NCI-H1105 (cell line): ENCODE measurements at places on chromosomes 4 and X.
A peak's percentile ranks its signal among the peaks of the same experiment; 100 is the strongest.

DNA sequence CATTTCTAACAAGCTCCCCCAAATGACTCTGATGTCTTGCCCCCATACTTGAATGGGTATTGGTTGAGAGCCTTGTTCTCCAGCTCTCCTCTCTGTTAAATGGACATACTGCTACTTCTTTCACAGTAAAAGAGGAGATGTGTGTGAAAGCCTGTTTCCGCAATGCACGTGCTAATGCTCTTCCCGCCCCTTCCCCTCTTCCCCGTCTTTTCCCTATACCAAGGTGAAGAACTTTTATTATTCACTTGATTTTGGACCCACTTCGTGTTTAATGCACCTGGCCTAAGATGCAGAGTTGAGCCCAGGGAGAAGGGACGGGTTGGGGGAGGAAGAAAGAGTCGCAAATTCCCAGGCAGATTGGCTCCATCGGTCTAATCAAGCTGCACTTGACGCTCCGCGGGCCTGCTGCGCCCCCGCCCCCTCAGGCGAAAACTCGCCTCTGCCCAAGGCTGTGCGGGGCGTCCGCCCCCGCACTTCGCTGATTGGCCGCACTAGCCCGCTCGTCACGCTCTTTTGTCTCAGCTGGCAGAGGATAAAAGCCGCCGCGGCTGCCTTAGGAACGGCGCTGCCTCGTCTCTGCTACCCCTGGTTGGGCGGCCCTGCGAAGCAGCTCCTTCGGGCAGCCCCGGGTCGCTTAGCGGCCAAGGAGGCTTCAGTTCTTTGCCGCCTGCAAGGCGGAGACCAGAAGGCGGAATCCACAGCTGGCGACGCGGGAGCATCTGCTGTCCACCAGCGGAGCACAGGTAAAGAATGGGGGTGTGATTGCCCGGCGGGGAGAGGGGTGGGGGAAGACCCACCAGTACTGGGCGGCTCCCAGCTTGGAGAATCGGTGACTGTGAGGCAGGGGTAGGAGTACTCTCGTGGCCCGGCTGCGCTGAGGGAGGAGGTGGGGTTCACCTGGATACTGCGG is at the start of gene ZCCHC12:
TSS of gene ZCCHC12 (plus strand) at position 562 of the 910 bp plus-strand sequence. CDS start 1,421 bp downstream, outside the sequence.
- DNase-seq = peak; percentile 79

- DNase-seq = no peak
Measured at GRCh38 chr4:48223633-48224295, 45.9 kb downstream of the TEC start.

DNA sequence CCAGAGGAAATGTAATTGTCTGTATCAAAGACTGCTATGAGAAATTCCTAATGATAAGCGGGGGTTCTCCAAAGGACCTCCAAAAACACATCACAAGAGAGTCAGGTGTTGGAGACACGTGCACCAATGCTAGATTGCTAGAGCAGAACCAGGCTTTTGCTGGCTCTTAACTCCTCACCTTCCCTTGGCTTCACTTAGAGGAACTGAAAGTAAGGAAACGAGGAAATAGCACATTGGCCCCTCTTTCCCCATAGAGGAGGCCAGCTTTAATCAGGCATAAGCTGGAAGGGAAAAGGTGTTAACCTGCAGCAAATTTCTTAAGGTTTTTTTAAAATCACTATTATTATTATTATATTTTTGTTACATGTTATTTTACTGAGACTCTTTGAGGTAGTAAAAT is 13.6 kb downstream of the OTC start:
- no peak for DNase-seq

GRCh38 chr4:76074468-76074867 is at the start of gene ART3:
Gene ART3, plus strand, starts transcription at chr4:76074709. Its CDS starts 1,181 bp downstream, at chr4:76075890.
- no peak for DNase-seq

DNA sequence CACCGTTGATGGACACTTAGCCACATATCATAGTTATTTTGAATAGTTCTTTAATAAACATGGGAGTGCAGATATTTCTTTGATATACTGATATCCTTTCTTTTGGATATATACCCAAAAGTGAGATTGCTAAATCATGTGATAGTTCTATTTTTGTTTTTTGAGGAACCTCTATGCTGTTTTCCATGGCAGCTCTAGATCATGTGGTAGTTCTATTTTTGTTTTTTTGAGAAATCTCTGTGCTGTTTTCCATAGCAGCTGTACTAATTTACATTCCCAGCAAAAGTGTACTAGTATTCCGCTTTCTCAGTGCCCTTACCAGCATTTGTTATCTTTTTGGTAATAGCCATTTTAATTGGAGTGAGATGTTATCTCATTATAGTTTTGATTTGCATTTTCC is 3.6 kb downstream of the SH3BGRL start:
- no peak for DNase-seq

DNA sequence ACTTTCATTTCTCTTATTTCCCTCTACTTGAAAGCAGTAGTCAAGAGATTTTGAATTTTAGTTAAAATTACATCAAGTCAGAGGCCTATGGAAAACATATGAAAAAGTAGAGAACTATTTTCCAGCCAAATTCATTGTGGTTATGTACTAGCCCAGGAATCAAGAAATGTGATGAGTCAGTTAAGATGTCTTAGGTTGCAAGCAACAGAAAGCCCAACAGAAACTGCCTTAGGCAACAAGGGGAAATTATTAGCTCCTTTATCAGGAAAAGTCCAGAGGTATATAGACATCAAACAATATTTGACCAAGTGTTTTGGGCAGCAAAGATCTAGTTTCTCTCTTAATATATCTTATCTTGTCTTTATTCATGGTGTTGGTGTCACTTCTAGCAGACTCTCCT is 37.8 kb upstream of the FRMD7 start:
- DNase-seq = no peak

GRCh38 chrX:70525733-70526132 is 81.1 kb downstream of the DLG3 start:
- DNase-seq = no peak

DNA sequence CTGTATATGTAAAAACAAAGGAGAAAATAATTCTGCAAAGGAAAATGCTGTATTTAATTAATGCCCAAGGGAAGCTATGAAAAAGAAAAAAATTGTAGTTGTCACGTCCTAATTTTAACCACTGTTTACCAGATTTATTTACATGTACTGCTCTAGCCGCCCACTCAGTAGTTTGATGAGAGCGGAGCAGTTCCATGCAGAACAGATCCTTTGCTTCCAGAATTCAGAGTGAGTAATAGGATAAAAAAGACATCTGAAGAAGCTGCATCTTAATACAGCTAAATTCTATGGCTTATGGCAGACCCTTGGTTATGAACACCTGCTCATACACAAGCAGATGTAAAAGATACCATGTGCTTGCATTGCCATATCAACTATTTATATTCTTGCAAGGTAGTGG is 287.0 kb downstream of the GASK1B start:
- no peak for DNase-seq

DNA sequence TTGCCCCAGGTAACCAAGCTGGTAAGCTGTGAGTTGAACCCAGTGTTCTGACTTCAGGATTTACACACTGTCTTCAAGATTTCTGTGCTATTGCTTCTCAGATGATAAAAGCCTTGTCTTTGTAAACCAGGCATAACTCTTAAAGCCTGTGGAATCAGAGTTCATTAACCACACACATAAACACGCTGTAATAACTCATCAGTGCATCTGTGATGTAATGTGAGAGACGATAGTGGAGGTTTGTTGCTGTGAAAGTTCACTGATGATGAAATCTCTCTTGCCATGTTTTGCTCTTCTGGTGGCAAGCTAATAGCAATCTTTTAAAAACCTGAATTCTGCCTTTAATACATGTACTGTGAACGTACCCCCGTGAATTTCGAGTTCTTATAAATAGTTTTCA is 41.5 kb downstream of the CLCN4 start:
- DNase-seq = no peak

DNA sequence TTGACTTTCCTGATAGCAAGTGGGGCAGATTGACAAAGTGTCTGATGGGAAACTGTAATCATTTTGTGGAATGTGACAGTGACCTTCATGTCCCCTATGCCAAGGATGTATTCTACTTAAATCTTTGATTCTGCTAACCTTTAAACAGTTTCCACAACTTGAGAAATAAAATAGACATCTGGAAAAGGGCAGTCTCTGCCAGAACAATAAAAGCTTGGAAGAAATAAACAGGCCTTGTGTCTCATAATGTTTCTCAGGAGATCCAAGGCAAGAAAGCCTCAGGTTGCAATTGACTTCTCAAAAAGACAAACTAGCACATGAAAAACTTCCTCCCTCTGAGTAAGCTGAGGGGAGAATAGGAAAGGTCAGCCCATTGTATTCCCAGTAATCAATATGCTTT is 174.9 kb downstream of the FSTL5 start:
- no peak for DNase-seq

- DNase-seq = no peak
Measured at GRCh38 chr4:75511841-75512240, 2.4 kb downstream of the RCHY1 start.

- DNase-seq = no peak
Measured at GRCh38 chrX:43809463-43809862, 72.8 kb downstream of the MAOB start.

DNA sequence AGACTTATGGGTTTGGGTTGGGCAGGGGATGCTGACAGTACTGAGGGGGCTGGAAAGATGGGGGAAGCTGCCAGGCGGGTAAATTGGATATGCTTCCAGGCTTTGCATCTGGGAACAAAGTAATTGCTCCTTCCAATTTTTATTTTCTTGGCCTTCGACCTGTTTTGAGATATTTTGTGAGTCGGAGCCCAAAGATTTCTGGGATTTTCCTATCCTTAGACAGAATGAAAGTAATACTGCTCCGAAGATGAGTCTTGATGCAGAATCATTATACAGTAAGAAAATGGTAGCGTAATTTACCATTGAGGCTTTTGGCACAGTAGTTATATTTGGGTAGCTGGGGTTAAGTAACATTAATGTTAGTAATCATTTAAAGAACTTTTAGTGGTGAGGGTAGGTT is 1.4 kb downstream of the SMARCA5 start:
- DNase-seq = no peak

DNA sequence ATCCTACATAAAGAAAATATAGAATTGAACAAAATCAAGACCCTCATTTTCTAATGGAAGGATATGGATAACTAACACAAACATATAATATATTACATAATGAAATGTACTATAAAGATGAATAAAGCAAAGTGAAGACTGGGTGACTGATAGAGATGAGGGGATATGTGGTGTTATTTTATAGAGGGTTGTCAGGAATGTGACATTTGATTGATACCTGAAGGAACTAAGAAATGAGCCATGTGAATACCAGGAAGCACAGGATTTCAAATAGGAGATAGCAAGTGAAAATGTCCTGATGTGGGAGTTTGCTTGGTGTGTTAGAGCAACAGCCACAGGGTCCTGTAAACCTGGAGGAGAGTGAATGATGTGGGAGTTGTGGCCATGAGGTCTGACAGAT is 40.1 kb upstream of the GNPDA2 start:
- DNase-seq = no peak

GRCh38 chrX:22922961-22923360 is 76.8 kb upstream of the DDX53 start:
- DNase-seq = no peak

- DNase-seq = no peak
Measured at GRCh38 chr4:146029939-146030710, 91.5 kb upstream of the ZNF827 start.

- no peak for DNase-seq
Measured at GRCh38 chrX:41750716-41751115, 26.7 kb downstream of the GPR82 start.
